ENCODE measurements at places on chromosomes 5 and 9.
A peak's percentile ranks its signal among the peaks of the same experiment; 100 is the strongest.

- DNase-seq = peak; percentile 61
Measured at GRCh38 chr9:121780177-121781040, 129.0 kb downstream of the DAB2IP start.

DNA sequence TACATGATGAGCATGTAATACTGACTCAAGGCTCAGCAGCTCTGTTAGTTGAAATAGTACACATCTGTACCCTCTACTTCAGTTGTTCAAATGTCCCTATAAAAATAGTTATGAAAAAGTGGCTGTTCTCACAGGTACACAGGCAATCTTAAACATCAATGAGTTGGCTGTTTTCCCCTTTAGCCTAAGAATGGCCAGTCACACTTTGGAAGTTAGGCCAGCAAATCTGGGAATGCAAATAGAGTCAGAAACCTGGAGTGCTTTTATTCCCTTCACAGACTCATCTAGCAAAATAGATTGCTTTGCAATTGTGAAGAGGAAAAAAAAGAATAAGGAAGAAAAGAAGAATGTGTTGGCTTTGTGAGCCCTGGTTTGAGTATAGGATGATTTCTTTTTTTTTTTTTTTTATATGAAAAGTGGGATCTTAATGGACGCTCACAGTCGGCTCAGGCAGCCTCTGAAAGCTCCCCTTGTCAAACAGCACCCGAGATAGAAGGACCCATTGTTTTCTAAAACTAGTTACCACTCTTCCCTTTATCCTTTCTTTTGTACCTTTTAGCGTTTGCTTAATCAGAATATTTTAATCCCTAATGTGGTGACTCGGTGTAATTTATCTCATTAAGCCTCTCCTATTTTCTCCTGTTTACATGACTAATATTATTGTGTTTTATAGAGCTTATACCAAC is 27.9 kb upstream of the TLE1 start:
- DNase-seq = no peak

GRCh38 chr9:126791406-126792230 is 13.2 kb upstream of the ZBTB43 start:
- DNase-seq = no peak

DNA sequence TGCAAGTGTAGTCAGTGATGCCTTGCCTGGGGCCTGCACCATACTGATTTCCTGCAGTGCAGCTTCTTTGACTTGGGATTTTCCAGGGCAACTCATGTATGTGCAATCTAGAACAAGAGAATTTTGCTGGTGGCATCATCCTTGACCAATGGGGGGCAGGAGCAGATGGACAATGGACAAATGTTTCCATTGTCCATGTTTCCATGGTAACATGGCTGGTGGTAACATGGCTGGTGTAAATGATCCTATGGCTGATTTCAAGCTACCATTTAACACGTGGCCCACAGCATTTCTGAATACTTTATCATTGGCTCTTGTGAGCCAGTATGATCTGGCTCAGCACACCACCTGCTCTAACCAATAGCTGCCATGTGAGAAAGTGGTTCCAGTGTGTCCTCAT is 130.1 kb upstream of the OSMR start:
- no peak for DNase-seq

- DNase-seq = no peak
Measured at GRCh38 chr9:78188594-78188993, 47.3 kb upstream of the CEP78 start.

GRCh38 chr5:17302106-17302505 is 84.7 kb downstream of the BASP1 start:
- no peak for DNase-seq

DNA sequence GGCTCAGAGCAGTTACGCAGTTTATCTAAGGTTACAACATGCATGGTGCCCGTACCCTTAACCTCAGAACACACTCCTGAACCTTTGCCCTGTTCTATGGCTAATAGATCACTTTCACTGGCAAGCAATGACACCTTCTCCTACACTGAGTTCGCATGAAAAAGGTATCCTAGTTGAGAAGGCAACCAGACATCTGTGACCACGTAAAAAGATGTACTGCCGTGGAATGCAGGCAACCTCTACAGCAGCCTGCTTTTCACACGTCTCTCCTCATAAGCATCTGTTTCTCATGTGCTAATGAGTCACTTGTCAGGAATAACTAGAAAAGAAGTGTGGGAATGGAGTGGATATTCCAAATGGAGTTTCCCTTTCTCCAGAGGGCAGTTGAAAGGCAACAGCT is 71.4 kb downstream of the FBXO38 start:
- DNase-seq = no peak

DNA sequence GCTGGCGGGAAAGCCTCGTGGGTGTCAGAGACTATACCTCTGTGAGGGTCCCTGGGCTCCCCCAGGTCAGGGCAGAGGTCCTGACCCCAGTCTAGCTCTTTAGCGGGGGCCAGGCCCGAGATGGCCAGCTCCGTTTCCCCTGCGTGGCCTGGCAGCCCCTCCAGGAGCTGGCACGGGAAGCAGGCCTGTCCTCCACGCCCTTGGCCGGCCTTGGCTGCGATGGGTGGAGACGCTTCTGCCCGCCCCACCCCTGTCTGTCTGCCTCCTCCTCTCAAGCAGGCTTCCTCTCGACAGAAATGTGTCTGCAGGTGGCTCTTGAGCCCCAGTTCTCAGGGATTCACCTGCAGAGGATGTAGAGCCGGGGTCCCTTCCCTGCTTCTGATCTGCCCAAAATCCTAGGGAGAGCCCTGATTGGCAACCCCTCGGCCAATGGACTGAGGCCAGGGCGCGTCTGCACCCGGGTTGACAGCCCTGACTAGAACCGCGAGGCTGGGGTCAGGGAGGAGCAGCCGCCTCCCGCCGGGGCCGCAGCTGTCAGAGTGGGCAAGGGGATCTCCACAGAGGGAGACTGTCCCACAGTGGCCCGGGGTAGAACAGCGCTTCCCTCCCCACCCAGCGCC is 2.6 kb upstream of the GRIN1 start:
- DNase-seq = no peak

GRCh38 chr9:132896906-132897305 is 18.2 kb downstream of the SPACA9 start:
- no peak for DNase-seq

DNA sequence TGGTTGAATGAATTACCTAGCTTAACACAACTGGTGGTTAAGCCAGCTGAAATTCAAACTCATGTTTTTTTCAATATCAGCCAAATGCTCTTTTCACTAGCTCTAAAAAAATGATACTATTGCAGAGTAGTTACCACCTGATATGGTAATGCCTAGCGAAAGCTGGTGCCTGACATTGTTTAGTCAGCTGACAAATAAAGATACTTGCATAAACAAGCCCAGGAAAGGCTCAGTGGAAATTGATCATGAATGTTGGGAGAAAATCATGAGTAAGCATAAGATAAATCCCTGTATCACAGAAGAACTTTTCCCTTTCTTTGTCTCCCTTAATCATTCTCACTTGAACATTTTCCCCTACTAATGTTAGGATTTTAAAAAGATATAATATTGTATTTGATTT is 54.6 kb downstream of the FGF10 start:
- no peak for DNase-seq

DNA sequence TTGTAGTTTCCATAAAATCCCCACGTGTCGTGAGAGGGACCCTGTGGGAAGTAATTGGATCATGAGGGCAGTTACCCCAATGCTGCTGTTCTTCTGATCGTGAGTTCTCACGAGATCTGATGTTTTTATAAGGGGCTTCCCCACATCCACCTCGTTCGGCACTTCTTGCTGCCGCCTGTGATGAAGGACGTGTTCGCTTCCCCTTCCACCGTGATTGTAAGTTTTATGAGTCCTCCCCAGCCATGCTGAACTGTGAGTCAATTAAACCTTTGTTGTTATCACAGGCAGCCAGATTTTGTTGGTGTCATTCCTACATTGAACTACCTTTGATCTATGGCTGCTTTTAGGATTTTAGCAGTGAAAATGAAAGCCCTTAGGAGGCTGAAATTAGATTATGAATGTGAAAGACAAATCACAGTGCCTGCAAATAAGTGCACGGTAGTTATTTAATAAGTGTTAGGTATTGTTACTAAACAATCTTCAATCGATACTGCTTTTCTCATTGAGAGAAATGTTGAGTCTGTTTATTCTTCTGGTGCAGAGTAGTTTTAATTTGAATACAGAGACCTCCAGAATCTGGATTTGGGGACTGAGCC is 68.0 kb upstream of the C6 start:
- no peak for DNase-seq

DNA sequence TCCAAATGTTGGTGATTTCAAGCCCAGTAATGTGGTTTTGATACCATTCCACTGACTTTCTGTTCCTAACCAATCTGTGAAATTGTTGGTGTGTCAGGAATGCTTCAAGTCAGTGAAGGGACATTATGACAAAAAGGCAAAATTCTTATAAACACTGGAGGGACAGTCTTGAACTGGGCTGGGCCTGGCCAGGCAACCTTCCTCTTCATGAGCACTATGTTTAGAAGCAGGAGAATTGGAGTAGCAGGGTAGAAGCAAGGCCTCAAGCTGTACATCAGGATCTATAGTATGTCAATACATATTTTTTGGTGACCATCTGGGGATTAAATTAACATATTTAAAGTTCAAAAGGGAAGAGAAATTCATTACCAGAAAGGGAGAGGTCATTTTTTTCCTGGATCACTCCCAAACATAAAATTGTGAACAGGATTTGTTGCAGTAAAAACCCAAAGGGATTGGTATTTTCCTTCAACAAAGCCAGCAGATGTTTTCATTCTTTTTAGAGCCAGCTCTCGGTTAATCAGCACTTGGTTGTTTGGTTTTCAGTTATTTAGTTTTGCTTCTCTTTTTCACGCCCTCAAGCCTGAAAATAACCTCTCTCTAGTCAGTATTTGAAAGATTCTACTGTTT is 77.9 kb upstream of the PIK3R1 start:
- no peak for DNase-seq

DNA sequence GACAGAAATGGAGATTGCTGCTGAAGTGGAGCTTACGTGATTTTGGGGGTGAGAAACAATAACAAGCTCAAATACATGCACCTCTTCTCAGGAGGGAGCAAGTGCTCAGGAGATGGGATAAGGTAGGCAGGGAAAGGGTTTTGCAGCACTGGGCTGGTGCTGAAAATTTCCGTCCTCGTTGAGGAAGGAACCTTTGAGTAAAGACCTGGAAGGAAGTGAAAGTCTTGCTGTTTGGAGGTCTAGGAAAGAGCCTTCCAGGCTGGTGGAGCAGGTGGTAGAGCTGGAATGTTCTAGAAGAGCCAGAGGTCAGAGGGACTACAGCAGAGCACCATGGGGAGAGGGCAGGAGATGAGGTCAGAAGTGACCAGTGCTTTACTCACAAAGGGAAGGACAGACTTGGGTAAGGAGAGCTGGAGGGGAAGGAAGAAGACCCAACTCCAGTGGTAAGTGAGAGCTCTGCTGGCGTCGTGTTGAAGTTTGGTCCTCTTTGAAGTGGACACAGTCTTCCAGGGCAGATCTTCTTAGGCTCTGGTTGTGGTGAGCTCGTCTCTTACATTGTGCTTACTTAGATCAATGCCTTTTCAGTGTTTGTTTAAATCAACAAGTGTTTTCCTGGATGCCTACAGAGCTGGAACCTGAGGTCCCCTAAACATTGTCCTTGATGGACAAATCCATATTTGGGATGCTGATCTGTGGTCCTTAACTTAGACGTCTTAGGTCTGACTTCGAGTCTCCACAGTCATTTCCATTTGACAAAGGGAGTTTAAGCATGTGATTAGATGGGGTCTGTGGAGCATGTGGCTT is 21.0 kb downstream of the ANKRD33B start:
- no peak for DNase-seq

GRCh38 chr9:124495126-124496074 is 11.8 kb downstream of the NR5A1 start:
- DNase-seq = no peak

Measured in left forelimb (tissue), 1 donor.